ENCODE measurements at places on chromosomes 5 and 9. TPM values are rescaled to one million over a fixed set of nuclear protein-coding genes. Genes with fewer than 3 reads are reported as not detected.
A peak's percentile ranks its signal among the peaks of the same experiment; 100 is the strongest.

GRCh38 chr5:91535499-91535898, 152.4 kb upstream of the ARRDC3 start:
- DNase-seq, result no peak

- no peak for DNase-seq
These were observed 1.9 kb upstream of the RAD23B start for GRCh38 chr9:107281184-107281583.

PCDHB5 gene
- 3.8 TPM for total RNA-seq

DNA sequence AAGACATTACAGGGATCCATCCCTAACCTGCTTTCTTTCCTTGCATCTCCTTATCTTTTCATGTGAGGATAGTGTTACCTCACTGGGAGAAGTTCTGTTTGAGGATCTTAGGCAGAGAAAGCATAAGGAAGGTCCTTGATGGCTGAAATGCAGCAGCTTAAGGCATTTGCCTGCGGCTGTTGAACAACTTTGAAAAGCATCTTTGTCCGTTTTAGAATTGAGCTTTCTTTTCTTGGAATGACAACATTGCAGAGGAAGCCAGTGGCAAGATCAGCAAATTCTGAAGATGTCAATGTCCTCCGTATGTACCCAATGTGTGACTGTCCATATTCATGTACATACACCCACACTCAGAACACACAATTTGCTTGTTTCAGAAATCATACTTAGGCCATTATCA, 436.2 kb downstream of the GABRG2 start:
- DNase-seq, result no peak

ZNF608 gene
- 29.4 TPM for total RNA-seq

GRM6 gene
- not detected for total RNA-seq

DNA sequence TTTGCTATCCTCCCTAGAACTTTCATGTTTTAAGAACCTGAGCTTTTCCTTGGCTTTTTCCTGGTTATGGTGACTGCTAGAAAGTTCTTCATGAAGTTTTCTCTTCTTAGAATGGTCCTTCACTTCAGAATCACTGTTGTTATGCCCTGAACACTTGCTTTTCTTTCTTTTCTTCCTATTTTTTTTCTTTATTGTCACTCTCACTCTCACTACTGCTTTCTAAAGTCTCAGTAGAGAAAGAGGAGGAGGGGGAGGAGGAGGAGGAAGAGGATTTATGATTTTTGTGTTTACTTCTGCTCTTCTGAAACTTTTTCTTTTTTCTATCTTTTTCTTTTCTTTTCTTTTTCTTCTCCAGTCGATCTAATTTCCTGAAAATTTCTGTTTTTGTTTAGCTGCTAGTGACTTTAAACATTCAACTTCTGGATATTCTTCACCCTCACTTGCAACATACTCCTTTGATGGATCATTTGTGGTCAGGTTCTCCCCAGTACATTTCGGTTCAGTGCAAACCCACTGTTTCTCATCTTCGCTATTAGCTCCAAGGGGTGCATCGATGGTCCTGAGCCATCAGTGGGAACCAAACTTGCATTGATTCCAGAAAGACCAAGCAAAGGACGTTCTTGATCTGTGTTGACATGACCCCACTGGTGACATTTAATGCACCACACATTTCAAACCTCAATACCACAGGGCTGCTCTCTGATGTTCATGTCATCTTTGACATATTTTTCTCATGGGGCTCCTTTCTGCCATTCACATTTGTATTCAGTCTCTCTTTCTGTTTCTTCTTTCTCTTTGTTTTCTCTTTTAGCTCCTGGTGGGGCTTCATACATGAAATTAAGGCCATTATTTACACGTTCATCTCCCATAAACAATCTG, 81.6 kb upstream of the HAND1 start:
- DNase-seq, result no peak

DNA sequence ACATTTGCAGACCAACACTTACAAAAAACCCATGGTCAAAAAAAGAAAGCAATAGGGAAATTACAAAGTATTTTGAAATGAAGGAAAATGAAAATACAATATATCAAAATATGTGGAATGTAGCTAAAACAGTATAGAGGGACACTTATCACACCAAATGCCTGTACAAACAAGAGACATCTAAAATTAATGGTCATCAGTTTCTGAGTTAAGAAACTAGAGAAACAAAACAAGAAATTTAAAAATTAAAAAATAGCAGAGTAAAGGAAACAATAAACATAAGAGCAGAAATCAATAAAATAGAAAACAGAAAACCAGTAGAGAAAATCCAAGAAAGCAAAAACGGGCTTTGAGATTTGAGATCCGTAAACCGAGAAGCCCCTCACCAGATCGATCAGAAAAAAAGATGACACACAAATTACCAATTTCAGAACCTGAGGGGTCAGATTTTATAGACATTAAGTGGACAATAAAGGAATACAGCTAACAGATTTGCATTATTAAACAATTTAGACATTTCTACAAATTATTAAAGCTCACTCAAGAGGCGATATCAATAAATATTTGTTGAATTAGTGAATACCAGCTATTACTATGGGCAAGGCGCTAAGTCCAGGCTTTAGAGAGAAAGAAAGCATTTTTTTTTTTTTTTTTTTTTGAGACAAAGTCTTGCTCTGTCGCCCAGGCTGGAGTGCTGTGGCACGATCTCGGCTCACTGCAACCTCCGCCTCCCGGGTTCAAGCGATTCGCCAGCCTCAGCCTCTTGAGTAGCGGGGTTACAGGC, 1.0 kb upstream of the TENT2 start:
- DNase-seq, result no peak

DNA sequence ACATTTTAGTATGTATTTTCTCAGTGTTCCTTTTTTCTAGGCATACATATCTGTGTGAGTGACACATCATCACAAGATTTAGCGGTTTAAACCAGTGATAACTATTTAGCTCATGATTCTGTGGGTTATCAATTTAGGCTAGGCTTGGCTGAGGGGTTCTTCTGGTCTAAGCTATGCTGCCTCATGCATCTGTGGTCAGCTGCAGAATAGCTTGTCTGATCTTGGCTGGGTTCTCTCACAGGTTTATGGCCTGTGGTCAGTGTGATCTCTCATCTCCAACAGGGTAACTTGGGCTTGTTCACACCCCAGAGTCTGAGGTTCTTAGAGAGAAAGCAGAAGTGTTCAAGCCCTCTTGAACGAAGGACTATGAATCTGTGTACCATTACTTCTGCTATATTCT, 363.3 kb downstream of the KDM4C start:
- DNase-seq, result no peak

GRCh38 chr9:136543830-136544547, 1.9 kb downstream of the NOTCH1 start:
- DNase-seq, result peak; percentile 73

- no peak for DNase-seq
These were observed 28.4 kb downstream of the PRRC2B start for GRCh38 chr9:131422241-131422792.

ARHGEF28 gene
- total RNA-seq, result 2.9 TPM

GRCh38 chr9:36937951-36938350, 96.1 kb downstream of the PAX5 start:
- DNase-seq, result no peak

- no peak for DNase-seq
These were observed 180.4 kb downstream of the SEMA5A start for GRCh38 chr5:9365512-9365911.

DNA sequence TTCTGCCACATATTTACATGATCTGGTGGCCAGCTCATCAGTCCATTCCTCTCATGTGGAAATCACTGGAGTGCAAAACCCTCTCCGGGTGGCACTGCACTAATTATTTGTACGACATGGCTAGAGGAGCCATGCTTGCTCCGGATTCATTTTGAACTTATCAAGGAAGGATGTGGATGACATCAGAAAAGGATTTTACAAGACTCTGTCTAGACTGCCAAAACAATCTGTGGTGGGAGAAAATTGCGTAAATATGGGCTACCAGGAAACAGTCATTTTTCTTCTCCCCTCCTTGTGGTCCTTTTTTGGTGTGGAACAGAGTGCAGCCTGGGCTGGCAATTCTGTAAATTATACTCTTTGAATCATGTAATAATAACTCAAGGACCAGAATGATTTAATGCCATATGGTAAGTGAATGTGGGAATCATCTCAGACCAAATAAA, 123.4 kb upstream of the IFNE start:
- no peak for DNase-seq

GRCh38 chr5:154523709-154524108, 45.7 kb upstream of the HAND1 start:
- DNase-seq, result no peak

DNA sequence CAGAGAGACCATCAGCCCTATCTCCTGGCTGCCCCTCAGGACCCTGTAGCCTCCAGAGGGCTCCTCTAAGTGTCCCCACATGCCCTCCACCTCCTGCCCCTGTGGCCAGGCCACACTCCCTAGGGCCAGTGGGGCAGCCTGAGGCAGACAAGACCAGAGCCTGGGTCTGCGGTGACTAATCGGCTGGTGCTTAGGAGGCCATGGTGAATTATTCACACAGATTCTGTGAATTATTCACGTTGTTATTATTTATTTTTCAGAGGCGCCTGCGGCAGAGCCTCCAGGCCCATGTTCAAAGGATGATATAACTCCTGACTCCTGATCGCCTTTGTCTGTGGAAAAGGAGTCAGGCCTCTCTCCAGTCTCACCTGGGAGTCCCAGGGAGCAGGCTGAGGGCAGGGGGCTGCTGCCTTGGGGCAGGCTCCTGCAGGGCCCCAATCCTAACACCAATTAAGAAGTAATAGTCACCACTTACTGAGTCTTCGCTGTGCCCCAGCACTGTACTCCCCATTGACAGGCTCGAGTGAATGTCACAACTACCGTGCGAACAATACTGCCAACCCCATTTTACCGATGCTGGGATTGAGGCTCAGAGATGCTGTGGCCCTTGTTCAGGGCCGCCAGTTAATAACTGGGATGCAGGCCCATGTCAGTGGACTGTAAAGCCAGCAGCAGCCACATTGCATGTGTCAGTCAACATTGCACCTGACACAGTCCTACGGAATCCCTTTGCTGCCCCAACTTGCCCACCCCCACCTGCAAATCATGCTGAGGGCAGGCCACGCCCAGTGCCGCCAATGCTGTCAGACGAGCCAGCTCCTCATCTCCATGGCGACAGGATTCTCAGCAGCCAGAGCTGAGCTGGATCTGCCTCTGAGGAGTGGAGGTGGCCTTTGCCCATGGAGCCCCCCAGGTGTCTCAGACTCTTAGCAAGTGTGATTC, 94.9 kb downstream of the PCDH1 start:
- DNase-seq, result no peak

DNA sequence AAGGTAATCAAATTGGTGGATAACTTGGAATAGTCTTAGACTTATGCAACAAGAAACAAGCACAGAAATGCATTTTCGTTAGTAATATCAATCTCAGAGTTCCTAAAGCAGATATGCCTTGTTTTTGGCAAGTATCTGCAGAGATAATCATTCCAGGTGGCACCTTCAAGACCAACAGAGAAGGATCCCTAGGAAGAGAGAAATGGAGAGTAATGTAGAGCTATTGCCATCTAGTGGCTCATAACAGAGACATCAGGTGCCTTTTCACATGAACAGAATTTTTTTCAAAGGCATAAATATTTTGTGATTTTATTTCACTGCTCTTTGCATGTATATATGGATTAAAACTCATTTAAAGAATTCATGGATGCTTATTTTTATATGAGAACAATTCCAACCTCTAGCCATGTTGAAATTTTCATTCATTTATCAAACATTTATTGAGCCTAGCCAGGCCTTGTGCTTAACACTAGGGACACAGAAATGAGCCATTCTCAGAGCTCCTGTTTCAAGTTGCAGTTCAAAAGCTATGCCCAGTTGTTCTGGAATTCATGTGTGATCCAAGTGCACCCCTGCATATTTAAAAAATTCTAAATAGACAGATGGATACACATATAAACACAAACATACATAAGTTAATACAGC, 117.5 kb upstream of the OR13F1 start:
- no peak for DNase-seq

EQTN gene
- total RNA-seq, result not detected

CLTA gene
- 67.2 TPM for total RNA-seq

GRCh38 chr9:76161541-76161940, 232.7 kb downstream of the RFK start:
- no peak for DNase-seq

DND1 gene
- total RNA-seq, result 0.51 TPM

DNA sequence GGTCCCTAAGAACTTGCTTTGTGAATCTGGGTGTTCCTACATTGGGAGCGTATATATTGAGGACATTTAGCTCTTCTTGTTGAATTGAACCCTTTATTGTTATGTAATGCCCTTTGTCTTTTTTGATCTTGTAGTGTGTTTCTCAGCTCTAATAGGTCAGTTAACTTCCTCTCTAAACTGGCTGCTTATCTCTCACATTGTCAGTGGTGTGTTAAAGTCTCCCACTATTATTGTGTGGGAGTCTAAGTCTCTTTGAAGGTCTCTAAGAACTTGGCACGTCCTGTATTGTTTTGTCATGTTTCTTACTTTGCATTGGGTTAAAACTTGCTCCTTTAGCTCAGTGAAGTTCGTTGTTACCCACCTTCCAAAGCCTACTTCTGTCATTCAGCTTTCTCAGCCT, 36.2 kb downstream of the RIC1 start:
- no peak for DNase-seq

- DNase-seq, result no peak
These were observed 19.2 kb downstream of the GADD45G start for GRCh38 chr9:89623925-89624420.

DNA sequence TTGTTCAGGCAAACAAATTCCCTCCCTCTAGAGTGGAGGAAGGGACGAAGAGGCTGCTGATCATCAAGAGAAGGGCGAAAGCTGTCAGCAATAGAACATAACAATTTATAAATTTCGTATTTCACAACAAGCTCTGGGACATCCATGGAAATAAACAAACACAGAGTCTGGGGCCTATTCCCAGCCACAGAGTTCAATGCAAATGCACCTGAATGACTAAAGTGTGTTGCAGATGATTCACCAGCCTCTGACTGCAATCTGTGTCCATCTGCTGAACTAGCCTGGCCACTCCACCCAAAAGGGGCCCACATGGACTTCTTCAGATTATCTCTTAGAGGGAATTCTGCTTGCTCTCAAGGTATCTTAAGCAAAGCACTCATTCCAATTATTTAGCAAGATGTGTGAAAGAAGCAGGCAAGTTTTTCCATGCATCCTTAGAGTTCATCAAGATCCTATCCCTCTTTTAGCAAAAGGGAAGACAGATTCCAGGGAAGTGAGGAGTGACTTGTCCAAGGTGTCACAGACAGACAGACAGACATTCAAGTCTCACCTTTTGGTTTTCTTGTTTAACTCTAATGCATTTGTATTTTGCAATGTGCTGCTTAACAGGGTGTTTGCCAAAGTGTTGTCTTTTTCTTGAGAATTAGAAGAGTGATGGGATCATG, 307.8 kb upstream of the PAPPA start:
- DNase-seq, result no peak

NOXA1 gene
- total RNA-seq, result 3.4 TPM

- DNase-seq, result no peak
These were observed 87.9 kb upstream of the FSD1L start for GRCh38 chr9:105359892-105360291.

DNA sequence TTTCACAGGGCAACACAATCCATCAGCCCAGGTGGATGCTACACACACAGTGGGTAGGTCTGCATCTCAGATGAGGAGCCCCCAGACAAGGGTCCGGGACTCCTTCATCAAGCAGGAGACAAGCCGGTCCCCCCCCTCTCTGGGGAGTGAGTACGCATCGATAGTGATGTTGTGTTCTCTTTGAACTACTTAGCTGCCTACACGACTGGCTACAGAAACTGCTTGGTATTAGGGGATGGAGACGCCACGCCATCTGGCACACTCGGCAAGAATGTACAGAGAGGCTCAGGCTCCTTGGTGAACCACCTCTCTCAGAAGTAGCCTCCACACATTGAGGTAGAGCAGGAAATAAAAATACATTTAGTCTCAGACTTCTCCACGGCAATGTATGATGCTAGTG, 179.8 kb downstream of the CNTNAP3 start:
- DNase-seq, result no peak

GRCh38 chr9:105757496-105758251, 63.3 kb downstream of the TMEM38B start:
- no peak for DNase-seq

IFNA21 gene
- not detected for total RNA-seq
